ENCODE measurements at places on chromosomes 16 and 17. TPM values are rescaled to one million over a fixed set of nuclear protein-coding genes. Genes with fewer than 3 reads are reported as not detected.

GRCh38 chr17:11388054-11388453 is 147.0 kb downstream of the SHISA6 start:
- no peak for DNase-seq

The MEIOB gene
- 2.0 TPM for total RNA-seq

GRCh38 chr17:19470530-19471261 is 59.7 kb downstream of the RNF112 start:
- no peak for DNase-seq

- DNase-seq = no peak
These were observed 268.5 kb downstream of the C16orf95 start for GRCh38 chr16:87048730-87049115.

DNA sequence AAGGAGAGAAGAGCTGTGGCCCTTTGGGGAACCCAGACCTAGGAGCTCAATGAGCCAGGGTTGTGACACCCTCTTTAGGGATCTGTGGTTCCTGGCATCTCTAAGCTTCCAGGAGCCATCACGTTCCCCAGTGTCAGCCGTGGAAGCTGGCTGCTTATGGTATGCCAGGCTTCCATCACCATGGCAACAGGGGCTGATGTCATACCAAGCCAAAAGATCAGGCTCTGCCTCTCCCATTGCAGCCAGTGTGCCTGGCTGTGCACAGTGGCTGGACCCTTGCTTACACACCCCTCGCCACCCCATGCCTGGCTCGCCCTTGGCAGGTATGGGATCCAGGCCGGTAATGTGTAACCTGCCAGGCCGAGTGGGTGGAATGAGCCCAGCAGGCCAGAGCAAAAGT is 91.1 kb downstream of the SSH2 start:
- DNase-seq = peak; percentile 60

GRCh38 chr17:56142325-56142724 is 10.9 kb upstream of the ANKFN1 start:
- DNase-seq = no peak

All from dorsolateral prefrontal cortex (tissue), 122 donors.